Stimulated activated naive CD8-positive, alpha-beta T cell treated with anti-CD3 and anti-CD28 coated beads, Interleukin-15, Interleukin-2, amounts not matched to agents 100 U/mL and 50 U/mL, for 24 hours (primary cell): ENCODE measurements at places on chromosomes 2 and 18.

- peak; percentile 91 for DNase-seq
Observed at GRCh38 chr2:190534310-190535120, at the start of gene NEMP2. Gene NEMP2, minus strand, starts transcription at chr2:190534722. Its CDS starts 67 bp downstream, at chr2:190534655.

DNA sequence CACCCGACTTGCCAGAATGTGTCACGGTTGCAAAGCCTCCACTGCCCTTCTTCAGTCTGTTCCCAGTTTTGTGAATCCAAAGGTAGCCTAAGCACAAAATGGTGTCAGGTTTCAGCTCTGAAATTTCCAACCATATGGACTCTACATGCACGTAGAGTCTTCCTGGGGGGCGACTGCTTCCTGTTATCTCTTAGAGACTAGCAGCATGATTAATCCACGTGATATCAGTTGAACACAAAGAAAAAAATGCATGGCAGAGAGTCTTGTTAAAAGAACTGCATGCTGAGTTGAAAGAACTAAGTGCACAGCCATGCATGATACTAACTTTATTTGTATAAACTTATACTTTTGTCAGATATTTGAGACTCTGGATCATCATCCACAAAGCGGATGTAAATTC is 404.4 kb downstream of the SOCS6 start:
- no peak for DNase-seq

DNA sequence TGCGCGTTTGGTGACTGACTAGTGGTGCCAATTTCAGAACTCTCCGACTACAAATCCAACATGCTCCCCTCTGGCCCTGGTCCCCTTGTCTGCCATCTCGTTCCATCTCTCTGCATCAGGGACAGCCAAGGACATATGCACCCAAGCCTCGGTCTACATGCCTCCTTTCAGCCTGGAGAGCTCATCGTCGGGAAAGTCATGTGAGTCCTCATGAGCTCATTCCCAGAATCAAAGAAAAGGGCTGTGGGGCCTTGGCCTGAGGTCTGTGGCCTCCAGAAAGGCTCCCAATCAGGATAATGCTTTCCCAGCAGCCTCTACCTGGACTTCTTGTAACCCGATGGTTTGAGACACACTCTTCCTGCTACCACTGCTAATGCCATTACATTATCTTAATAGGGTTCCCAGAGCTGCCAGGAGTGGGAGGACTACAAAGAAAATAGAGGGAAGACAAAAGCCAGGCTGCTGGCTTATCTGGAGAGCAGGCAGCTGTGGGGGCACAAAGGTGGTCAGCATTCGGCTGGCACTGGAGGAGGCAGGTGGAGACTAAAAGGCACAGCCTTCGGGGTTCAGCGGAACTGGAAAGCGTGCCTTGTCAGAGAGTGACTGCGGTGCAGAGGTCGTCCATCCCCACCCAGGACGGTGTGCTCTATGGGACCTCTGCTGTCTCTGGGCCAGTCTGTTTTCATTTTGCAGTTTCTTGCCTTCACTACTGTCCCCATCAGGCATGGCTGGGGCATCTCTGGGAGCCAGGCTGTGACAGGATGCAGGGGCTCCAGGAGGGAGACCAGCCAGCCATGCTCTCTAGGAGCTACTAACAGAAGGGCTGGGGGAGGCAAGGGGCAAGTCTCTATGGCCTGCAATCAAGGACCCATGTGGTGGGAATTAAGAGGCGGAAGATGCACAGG is 104.4 kb upstream of the SMAD2 start:
- no peak for DNase-seq

GRCh38 chr2:10536569-10537133 is 88.5 kb upstream of the ODC1 start:
- DNase-seq, result no peak

- DNase-seq, result no peak
Observed at GRCh38 chr2:31227110-31227509, 6.8 kb upstream of the EHD3 start.
